ENCODE measurements at places on chromosomes 13 and 19.
A peak's percentile ranks its signal among the peaks of the same experiment; 100 is the strongest.

- no peak for DNase-seq
Observed at GRCh38 chr13:44812818-44813217, 176.5 kb downstream of the NUFIP1 start.

GRCh38 chr19:48258350-48258749, 2.6 kb upstream of the CARD8 start:
- DNase-seq = peak; percentile 63

- DNase-seq = no peak
Observed at GRCh38 chr13:47420020-47420419, 523.2 kb upstream of the HTR2A start.

DNA sequence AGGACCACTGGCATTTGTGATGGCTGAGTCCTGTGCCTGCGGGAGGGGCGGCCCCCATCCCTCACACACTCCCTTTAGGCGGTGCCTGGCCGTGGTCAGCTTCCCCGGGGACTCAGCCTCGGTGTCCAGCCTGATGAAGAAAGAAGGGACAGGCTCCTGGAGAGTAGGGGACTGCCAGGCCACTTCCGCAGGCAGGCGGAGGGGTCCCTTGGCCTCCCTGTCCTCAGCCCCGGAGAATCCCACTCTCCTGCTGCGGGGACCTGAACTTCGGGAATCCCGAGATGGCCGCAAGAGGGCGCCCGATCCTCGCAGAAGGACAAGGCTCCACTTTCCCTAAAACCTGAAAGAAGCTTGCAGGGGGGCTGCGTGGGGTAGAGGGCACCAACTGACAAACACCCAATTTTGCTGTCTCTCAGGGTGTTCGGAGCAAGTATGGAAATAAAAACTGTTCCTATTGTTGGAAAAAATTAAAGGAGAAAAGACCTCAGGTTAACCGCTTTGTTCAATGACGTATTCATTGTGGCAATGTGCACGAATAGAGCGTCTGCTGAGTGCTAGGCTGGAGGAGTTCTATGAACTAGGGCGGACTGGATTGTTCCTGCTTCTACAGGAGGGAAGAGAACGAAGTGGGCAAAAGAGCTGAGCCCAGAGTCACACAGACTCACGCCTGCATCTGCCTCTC, 297.3 kb downstream of the ZNF536 start:
- DNase-seq = peak; percentile 30

DNA sequence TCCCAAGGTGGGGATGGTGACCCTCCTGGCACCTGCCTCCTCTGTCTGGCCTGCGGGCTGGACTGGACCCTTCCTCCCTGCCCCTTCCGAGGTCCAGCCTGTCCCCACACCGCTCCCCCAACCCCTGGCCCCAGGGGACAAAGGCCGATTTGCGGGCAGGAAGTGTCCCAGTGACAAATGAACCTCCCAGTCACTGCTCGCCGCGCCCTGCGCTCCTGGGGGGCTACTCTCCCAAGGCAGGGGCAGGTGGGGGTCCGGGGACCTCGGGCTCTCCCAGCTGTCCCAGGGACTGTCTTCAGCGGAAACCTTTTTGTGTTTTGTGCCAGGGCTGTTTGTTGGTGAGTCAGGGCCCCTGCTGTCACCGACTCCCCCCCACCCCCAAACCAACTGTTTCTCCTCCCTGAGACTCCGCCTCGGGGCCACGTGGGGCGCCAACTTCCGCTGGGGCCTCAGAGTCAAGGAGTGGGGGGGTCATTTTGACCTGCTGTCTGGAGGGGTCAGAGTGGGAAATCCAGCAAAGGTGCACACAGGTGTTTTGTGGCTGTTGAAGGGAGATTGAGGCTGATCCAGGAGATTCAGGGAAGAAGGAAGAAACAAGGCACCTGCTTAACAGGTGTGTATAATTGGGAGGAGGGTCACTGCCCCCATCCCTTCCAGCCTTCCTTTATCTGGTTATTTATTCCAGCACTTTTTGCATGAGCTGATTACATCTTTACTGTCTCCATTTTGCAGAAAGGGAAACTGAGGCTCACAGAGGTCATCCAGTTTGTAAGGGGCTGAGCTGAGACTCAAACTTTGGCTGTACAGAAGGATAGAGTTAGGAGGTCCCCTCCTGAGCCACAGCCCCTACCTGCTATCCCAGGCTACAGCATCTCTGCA, 831 bp downstream of the PGPEP1 start:
- DNase-seq = peak; percentile 67

DNA sequence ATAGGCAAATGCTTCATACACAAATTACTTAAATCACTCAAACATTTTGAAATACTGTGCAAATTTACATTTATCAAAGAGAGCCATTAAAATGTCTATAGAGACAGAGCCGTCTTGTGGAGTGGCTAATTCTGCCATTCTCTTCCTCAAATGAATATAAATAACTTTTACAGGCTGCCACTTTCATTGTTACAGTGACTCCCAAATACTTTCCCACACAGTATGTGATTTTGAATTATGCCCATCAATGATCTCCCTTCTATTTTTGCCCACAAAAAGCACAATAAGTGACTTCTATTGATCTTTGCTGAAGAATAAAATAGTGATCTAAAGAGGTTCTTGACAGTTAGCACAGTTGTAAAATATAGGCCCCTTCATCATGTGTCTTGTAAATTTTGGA, 1244.9 kb downstream of the PCDH17 start:
- DNase-seq = no peak

- no peak for DNase-seq
Observed at GRCh38 chr13:98987275-98987674, 9.4 kb upstream of the DOCK9 start.

GRCh38 chr13:101752432-101752831, 300.0 kb downstream of the ITGBL1 start:
- DNase-seq = no peak

DNA sequence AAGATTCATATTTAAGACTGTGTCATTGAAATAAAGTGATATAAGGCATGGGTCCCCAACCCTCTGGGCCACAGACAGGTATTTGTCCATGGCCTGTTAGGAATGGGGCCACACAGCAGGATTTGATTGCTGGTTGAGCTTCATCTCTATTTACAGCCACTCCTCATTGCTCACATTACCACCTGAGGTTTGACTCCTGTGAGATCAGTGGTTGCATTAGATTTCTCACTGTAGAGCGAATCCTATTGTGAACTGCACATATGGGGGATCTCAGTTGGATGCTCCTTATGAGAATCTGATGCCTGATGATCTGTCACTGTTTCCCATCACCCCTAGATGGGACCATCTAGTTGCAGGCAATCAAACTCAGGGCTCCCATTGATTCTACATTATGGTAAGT, 132.1 kb downstream of the PCDH17 start:
- no peak for DNase-seq

- DNase-seq = no peak
Observed at GRCh38 chr19:52896431-52897137, 851 bp downstream of the ZNF320 start.

- DNase-seq = no peak
Observed at GRCh38 chr19:18660051-18660910, 23.2 kb upstream of the CRTC1 start.

GRCh38 chr19:44772959-44773358, 4.7 kb upstream of the CBLC start:
- no peak for DNase-seq

GRCh38 chr19:49389406-49389805, 1.4 kb downstream of the KASH5 start:
- DNase-seq = no peak

- no peak for DNase-seq
Observed at GRCh38 chr13:32432856-32433255, 4.9 kb upstream of the N4BP2L1 start.

- no peak for DNase-seq
Observed at GRCh38 chr13:97298816-97299215, 76.7 kb downstream of the MBNL2 start.

DNA sequence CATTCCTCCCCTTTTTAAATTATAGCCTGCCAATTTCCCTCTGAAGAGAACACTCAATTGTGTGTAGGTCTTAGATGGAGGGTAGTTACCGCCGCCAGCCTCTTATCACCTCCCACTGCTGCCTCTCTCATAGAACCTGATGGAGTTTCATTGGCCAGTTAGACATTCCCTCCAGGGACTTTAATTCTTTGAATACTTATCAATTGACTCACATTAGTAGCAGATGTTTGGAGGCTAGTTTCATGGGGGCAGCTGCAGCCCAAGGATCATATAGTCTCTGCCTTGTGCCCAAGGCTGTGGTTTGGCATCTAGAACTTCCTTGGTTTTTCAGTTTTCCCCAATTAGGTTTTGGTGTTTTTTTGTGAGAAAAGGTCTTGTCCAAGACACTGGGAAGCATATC, 318.9 kb upstream of the HTR2A start:
- DNase-seq = no peak

DNA sequence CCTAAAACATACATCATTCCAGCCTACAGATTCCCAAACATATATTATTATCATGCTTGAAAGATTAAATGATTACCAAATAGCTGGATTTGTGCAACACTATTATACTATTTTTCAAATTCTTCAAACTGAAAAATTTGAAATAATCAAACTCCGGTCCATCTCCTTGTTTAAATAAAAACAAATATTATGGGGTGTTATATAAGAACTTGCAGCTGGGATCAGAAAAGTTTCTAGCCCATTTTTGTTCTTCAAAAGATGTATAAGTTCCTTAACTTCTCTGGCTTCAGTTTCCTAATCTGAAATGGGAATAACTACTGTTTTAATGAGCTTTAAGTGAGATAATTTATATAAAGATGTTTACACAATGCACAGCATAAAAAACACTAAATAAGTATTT, 422.9 kb downstream of the PCDH9 start:
- no peak for DNase-seq

- DNase-seq = no peak
Observed at GRCh38 chr13:97692628-97693027, 258.7 kb downstream of the RAP2A start.

- no peak for DNase-seq
Observed at GRCh38 chr13:75415694-75416093, 66.3 kb downstream of the TBC1D4 start.

- DNase-seq = no peak
Observed at GRCh38 chr13:48449656-48450055, 36.7 kb upstream of the LPAR6 start.

DNA sequence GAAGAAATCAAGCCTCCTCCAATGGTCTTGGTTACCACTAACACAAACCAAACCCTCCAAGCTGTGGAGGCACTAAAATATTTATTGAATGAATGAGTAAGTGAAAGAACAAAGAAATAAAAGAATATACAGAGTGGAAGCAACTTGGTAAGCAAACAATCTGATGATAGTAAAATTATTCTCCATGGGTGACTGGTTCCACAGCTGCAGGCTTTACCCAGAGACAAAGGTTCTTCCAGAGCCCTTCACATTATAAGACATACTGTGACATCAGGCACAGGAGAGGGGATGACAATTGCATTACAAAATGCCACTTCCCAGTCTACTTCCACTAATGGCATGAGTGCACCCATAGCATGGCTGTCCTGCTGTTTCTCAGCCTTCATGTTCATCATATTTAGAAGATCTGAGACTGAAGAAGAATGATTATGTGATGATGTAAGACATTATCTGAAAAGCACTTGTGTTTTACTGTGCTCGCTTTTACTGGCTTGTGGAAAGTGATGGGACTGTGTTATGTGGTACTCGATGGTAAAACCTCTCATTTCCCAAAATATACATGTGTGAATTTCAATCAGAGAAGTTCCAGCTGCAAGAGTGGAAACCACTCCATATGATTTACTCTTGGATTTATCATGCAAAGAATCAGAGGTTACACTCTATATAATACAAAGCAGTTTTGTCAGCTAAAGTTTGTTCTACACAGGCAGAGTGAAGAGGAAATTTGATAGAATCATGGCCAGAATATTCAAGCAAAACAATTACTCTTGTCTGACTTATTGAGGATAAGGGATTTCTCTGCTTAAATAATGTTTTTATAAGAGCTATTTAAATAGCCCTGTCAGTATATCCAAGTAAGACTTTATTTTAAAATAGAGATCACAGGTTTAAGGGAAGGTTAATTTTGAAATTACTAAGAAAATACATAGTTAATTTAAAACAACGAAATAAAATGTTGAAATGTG, 220.2 kb upstream of the NBEA start:
- no peak for DNase-seq

DNA sequence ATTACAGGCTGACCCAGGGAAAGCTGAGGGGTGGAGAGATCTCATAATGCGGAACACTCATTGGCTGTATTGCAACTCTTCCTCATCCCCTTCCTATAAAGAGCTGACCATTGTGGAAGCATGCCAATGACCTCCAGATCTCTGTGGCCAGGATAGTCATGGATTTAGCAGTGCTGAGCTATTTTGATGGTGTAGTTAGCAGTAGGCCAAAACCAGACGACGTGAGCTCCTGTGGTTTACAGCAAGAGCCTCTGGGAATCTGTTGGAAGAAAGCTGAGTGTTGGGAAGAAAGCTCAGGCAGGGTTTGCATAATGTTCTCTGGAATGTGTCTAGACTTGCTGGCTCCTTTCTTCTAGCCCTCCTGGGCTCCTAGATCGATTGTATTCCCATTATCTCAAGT, 187.5 kb upstream of the GPC6 start:
- no peak for DNase-seq

GRCh38 chr13:43269037-43269481, 245.7 kb downstream of the DNAJC15 start:
- no peak for DNase-seq

- peak; percentile 77 for DNase-seq
Observed at GRCh38 chr19:3108775-3109174, 14.6 kb downstream of the GNA11 start.

- DNase-seq = no peak
Observed at GRCh38 chr13:46531953-46532352, 21.0 kb upstream of the LRCH1 start.

DNA sequence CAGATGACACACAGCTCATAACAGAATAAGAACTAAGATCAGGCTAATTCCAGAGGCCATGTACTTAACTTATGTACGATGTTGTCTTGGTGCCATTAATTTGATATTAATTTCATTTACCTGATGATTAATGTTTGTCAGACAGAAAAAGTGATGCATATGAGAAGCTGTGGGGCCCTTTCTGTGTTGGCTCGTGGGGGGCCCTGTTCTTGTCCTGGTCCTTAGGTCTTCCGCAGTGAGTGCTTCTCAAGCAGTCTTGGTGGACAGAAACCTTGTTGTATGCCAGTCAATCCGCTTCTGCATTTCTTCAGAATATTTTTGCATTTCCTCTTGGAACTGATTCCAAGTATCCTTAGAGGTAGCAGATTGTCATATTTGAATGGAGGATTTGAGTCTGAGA, 20.2 kb downstream of the SAFB start:
- DNase-seq = no peak

GRCh38 chr19:48770266-48770665, 14.9 kb downstream of the FGF21 start:
- no peak for DNase-seq

- no peak for DNase-seq
Observed at GRCh38 chr19:32222556-32222955, 122.9 kb upstream of the ZNF507 start.
